ENCODE measurements at places on chromosomes 11 and 22. TPM values are rescaled to one million over a fixed set of nuclear protein-coding genes. Genes with fewer than 3 reads are reported as not detected.

DNA sequence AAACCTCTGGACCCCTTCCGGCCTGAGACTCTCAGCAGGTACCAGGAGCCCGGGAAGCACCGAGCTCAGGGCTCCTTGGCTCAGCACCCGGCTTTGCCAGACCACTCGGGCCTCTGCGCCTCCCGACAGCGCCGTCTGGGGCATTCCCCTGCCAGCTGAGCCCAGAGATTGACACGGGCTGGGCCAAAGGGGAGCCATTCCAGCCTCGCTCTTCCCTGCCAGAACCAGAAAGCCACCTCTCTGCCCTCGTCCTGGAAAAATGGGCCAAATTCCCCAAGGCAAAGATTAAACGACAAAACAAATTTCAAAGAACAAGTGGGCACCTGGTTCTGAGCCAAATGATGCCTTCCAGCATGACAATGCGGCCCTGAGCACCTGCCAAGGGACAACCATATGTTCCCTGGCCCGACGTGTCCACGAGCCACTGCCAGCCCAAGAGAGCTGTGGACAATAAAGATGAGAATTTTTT, 59.3 kb downstream of the CELSR1 start:
- DNase-seq, result no peak

GRCh38 chr22:50218996-50219727, 18.4 kb downstream of the SELENOO start:
- DNase-seq, result peak; percentile 19

DNA sequence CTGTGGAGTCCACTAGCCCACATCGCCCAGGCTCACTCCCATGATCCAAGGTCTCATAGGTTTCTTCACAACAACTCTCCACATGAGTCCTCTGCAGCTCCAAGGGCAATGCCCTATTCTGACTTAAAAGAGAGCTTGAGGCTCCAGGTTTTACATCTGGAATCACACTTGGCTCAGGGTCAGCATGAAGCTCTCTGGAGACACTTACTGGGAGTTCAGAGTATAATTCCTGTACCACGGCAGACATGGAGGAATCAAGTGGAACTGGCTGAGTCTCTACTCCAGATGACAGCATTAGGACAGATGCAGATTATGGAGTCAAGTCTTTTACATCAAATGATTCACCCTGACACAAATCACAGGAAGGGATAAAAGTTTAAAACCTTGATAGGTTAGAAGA, 11.4 kb downstream of the PRR14L start:
- DNase-seq, result no peak

Gene MMP7
- 3.6 TPM for total RNA-seq

Gene TRIM29
- 206 TPM for total RNA-seq

Gene L3MBTL2
- total RNA-seq, result 12.0 TPM

DNA sequence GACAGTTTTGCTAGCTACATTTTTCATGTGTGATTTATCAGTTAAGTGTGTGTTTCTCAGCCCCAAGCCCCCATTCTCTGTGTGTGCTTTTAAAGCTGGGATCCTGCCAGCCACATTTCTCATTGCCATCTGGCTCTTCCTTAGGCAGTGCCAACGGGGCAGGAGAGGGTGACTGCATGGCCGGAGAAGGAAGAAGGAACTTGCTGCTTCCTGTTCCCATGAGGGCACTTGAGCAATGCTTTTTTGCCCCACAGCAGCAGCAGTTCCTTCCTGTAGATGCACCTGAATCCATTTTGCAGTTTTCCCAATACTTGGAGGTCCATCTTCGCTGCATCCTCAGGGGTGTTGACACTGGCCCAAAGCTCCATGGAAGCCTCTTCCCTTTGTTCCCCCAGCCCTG, 37.5 kb downstream of the TNRC6B start:
- no peak for DNase-seq

DNA sequence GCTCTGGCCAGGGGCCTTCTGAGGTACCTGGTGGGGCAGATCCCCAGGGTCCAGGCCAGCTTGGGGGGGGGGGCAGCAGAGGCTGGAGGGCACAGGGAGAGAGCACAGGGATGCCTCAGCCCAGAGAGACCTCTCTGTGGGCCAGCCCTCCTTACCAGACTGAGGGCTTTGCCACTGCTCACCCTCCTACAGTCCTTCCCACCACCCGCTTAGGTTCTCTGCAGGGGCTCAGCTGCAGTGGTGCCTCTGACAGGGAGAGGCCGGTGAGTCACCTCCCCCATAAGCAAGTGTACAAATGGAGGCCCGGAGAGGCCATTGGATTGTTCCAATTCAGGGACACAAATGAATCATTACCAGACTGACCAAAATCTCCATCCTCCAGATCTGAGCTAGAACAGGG, 68.1 kb upstream of the LMO1 start:
- DNase-seq, result no peak

DNA sequence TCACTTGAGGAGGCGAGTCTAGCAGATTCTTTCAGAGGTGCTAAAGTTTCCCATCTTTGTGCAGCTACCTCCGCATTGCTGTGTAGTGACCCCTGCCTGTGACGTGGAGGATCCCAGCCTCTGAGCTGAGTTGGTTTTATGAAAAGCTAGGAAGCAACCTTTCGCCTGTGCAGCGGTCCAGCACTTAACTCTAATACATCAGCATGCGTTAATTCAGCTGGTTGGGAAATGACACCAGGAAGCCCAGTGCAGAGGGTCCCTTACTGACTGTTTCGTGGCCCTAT, 8.9 kb upstream of the SAMM50 start:
- DNase-seq, result no peak

GRCh38 chr11:94652735-94653284, 85.6 kb downstream of the PIWIL4 start:
- no peak for DNase-seq

Gene SUSD2
- 0.99 TPM for total RNA-seq

DNA sequence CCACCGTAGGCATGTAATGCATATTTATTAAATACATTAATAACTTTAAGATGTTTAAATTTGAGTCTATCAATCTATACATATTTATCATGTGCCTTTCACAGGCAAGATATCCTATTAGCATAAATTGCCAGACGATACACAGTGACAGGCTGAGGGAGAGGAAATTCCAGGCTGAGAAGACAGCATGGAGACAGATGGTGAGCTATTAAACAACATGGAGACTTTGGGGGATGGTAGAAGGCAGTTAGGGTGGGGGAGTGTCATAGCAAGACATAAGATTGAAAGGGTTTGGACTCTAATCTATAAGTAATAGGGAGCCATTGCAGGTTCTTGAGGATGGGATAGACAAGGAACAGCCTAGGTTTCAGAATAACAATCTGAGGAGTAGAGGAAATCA, 138.5 kb downstream of the NXPE2 start:
- DNase-seq, result no peak

Gene SCGB1C1
- total RNA-seq, result not detected

DNA sequence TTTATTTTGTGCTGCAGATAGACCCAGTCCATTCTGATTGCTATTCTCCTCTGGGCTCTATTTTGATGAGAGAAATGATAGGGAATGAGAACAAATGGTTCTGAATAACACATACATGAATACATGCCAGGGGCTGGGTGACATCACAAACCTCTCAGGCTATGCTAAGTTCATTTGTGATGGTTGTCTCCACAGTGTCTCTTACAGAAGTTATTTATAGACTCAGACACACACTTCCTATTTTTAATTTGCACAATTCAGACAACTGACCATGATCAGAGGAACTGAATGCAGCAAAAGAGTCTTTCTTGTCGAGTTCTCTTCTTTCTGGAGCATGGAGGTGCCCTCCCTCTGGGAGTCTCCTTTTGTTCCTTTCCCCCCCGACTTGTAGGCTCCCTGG, 991.7 kb downstream of the OPCML start:
- DNase-seq, result no peak

- no peak for DNase-seq
These were observed 16.5 kb upstream of the DGCR8 start for GRCh38 chr22:20063271-20064139.

- DNase-seq, result no peak
These were observed 46.2 kb upstream of the SMCO4 start for GRCh38 chr11:93589347-93589746.

DNA sequence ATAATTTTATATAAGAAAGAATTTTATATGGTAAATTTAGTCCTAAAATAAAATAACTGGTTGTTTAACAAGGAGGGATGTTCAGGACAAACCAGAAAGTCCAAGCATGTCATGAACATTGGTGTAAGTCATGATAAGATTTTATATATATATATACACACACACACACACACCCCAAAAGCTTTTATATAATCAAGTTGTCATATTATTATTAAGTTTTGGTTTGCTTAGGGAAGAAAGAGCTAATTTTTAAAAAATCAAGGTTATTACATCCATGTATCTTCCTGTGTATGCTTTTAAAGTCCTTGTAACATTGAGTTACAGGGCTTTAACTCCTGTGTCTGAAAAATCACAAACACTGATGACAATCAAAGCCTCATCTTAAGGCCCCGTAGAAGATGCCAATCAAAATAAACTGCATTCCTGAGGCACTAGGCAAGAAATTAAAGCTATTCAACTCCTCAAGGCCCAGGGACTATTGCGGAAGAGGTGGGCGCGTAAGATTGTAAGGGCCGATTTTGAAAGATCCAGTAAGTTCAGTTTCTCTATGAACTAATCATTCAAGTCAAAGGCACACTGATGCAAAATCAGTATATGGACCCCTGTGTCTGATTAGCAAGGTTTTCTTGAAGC, 16.8 kb downstream of the APOL6 start:
- DNase-seq, result no peak

Gene SMTNL1
- total RNA-seq, result 7.9 TPM

DNA sequence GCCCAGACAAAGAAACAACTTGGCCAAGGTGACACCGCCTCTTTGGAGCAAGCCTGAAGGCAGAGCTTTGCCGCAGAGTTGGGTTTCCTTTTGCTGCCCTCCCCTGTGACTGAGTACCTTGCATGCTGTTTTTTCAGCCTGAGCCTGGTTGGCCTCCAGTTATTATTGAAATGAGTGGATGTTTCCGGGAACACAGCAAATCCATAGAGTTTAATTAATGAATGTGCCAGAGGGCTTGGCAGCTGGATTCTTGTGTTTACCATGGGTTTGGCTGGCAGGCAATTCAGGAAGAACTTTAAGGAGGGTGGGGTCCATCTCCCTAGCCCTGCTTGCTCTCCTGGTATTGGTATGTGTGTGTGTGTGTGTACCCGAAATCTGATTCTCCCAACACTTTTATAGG, 65.6 kb upstream of the CRYBB3 start:
- peak; percentile 54 for DNase-seq

Gene VSIG2
- total RNA-seq, result 0.20 TPM

Data from skin of body (tissue), 3 donors.